ENCODE measurements at places on chromosomes 13 and 19.

DNA sequence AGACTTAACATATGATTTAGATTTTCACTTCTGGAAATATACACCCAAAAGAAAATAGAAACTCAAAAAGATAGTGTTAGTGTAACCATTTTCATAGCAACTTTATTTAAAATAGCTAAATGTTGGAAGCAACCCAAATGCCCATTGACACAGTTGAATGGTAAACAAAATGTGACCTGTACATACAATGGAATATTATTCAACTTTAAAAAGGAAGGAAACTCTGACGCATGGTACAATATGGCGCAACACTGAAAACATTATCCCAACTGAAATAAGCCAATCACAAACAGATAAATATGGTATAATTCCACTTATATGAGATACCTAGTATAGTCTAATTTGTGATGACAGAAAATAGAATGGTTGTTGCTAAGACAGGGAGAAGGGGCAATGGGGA, 1456.1 kb upstream of the MIR17HG start:
- no peak for DNase-seq

DNA sequence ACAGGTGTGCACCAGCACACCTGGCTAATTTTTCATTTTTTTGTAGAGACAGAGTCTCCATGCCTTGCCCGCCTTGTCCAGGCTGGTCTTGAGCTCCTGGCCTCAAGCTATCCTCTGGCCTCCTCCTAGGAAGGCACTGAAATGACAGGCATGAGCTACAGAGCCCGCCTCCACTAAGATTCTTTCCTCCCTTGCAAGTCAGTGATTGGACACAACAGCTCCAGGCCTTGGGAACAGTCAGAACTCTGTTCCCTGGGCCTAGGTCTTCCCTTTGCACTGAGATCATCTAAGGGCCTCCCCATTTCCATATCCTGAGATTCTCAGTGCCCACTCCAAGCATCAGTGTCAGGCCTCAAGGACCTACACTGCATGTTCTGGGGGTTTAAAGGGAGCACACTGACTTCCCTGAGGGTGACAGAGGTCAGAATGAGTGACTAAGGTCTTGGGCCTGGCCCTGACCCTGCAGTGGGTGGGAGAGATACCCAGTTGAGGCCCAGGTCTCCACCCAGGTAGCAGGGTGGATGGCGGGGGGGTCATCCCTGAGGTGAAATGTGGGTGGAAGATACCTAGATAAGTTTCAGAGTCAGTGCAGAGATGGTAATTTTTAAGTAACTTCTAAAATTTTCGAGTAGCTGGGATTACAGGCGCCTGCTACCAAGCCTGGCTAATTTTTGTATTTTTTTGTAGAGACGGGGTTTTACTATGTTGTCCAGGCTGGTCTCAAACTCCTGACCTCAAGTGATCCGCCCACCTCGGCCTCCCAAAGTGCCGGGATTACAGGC, 17.3 kb upstream of the ERCC1 start:
- DNase-seq, result peak; percentile 93

- peak; percentile 92 for DNase-seq
Measured at GRCh38 chr19:40831502-40832430, 18.5 kb downstream of the CYP2A6 start.

DNA sequence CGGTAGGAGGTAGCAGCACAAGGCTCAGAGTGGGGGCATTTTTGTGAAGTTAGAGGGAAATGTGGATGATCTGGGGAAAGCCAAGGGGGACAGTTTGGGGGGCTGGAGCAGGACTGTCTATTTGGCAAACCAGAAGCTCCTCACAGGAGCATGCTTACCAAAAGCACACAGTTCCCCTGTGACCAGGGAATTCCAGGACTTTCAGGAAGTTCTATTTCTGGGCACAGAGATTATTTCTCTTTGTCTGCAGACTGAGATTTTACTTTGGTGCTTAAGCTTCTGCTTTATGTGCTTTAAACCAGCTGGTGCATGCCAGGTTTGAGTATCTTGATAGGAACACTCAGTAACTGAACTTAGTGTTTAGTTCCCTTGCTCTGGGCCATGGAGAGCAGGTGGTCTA, 525.3 kb downstream of the DIAPH3 start:
- no peak for DNase-seq

GRCh38 chr13:110303644-110304043, 3.3 kb downstream of the COL4A1 start:
- DNase-seq, result no peak

DNA sequence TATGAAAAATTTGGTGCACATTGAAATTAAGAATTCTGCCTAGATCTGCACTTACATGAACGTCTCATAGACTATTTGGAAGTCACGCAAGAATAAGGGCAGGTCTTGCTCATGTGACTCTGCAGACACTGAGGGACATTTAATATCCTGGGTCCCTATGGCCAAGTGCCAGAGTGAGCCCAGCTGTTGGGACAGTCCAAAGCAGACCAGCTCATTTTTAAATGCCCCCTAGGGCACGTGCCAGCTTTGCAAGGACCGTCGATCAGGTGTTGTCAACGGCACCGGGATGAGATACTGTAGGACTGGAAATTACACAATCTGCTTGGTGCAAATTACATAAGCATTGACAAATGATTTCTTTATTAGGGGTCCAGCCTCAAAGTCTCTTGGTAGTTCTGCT, 293.6 kb downstream of the TEX29 start:
- DNase-seq, result no peak

DNA sequence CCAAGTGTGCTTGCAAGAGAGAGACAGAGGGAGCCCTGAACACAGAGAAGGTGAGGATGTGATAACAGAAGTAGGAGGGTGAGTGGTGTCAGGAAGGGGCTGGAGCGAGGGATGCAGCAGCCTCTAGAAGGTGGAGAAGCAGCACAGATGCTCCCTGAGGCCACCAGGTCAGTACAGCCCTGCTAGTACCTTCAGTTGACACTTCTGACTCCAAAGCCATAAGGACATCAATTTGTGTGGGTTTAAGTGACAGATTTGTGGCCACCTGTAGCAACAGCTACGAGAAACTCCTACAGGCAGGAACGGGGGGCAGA, 6.9 kb downstream of the ERICH4 start:
- DNase-seq, result no peak

GRCh38 chr19:5188548-5189317, 151.9 kb downstream of the PTPRS start:
- peak; percentile 58 for DNase-seq

DNA sequence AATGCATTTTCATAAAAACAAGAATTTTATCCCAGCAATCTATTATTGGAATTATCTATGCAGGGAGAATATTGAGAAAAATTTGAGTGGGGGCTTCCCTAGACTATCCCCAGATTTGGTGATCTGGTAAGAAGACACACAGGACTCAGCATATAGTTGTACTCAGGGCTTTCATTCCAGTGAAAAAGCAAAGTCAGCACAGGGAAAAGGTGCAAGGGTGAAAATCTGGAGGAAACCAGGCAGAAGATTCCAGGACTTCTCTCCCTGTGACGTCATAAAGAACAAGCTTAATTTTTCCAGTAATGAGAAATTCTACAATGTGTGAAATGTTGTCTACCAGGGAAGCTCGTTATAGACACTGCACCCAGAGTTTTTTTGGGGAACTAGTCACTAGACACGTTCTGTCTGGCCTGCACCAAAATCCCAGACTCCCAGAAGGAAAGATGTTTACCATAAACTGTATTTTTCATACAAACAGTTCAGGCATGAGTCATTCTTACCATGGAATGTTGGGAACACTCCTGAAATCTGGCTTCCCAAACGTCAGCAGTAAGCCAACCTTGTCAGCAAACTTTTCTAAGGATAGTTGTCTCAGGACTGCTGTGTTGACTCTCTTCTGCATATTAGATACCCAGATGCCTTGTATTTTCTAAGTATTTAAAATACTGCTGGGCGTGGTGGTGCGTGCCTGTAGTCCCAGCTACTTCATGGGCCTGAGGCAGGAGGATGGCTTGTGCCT, 107.4 kb downstream of the DNAJC3 start:
- DNase-seq, result peak; percentile 67

GRCh38 chr19:54114340-54115108, 933 bp downstream of the TFPT start:
- peak; percentile 94 for DNase-seq

- DNase-seq, result no peak
Measured at GRCh38 chr13:43270130-43270830, 246.9 kb downstream of the DNAJC15 start.

DNA sequence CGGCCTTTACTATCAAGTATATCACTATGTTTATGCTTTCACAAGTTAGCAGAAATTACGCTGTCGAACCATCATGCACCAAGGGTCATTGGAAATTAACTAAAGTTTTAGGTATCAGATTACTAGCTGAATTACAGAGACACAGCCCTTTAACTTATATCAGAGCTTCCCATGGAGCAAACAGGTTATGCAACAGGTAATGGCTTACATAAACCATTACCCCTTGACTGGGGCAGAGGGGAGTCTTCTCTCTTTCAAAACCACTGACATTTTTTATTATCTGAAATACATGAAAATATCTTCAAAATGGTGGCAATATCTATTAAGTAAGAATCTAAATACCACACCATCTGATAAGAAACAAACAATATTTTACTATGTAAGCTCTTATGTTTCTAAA, 1692.9 kb upstream of the SLC10A2 start:
- DNase-seq, result no peak

DNA sequence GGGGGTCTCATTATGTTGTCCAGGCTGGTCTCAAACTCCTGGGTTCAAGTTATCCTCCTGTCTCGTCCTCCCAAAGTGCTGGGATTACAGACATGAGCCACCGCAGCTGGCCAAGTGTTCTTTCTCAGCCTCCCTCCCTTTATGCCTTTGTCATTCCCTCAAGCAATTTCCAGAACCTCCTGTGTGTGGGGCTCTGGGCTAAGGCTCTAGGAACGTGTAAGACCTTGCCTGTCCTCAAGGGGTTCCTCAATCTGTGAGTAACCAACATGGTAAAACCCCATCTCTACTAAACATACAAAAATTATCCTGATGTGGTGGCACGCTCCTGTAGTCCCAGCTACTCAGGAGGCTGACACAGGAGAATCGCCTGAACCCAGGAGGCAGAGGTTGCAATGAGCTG, 15.5 kb upstream of the SPACA4 start:
- DNase-seq, result peak; percentile 58

DNA sequence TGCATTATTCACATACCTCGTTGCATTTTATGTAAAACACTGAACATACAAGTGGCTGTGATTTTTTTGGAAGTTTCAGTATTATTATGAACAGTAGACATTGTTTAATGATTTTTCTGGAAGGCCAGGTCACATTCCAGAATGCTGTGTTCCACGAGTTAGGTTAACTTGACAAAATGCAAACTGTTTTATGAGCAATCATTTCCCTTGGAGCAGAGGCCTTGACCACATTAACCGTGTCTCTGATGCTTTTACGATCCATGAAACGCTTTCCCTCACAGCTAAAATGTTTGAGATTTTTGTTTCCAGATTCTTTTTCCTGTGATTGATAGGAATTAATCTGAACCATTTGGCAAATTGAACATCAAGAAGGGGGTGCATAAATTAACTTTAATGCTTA, 57.8 kb downstream of the MBNL2 start:
- peak; percentile 65 for DNase-seq

DNA sequence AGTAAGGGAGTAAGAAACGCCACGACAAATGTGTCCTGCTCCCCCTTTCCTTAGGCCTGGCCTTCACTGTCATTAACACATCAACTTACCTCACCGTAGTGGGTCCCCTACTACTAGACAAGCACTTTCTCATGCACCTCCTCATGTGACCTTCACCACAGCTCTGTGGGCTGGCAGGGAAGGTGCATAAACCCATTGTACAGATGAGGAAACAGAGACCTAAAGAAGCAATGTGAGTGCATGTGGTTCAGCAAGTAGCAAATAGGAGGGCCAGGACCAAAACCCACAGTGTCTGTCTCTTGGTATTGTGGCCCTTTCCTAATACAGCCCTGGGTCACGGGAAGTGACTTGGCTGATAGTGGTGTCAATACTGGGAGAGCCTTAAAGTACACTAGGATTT, 5.3 kb downstream of the CCDC70 start:
- no peak for DNase-seq

DNA sequence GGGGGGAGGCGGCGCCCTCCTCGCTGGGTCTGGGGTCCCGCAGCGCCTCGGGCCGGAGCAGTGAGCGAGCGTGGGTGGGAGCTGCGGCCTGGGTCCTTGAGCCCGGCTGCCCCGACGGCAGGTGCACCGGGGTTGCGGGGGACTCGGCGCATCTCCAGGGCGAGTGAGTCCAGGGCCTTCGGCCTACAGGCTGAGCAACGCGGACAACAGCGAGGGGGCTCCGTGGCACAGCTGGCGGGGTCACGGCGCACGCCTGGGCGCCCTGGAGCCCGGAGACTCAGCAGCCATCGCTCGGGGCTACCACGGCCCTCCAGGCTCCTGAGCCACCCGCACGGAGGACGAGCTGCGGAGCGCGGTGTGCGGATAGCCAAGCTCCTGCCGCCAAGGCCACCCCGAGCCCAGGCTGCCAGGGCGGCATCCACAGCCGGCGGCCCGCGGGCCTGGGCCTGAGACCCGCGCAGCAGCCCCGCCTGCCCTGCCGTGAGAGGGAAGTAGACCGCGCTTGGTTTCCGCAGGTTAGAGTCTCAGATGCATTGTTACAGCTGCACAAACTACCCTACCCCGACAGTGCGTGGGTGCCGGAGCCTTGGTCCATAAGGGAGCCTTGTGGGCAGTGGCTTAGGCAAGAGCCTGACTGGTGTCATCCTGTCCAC, 253.9 kb upstream of the SGCG start:
- no peak for DNase-seq

DNA sequence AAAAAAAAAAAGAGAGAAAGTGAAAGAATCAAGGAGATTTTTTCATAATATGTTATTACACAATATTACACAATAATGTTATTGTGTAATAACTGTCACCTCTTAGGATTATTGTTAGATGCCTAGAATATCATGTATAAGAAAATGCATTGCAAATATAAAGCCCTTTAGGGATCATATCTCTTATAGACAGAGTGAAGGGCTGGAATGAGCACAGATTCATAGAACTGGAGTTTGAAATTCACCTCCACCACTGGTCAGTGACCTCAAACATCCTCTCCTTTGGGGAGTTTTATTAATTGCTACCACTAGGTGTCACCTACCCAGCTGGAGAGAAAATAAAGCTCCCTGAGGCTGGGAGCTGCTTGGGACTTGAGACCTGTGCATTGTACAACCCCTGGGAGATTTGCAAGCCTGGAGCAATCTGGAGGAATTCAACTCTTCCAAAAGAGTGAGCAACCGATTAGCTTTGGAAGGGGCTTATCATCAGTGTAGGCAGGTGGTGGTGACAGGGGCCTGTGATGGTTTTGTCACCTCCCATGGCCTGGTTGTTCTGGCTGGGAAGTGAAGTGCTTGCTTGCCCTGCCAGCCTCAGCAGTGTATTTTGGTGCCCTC, 30.3 kb upstream of the FRY start:
- peak; percentile 91 for DNase-seq

GRCh38 chr19:39406656-39407409, at the start of gene ZFP36:
TSS of gene ZFP36 (plus strand) at chr19:39406847. CDS start at chr19:39406905, 58 bp downstream.
- peak; percentile 99 for DNase-seq
